H9 (cell line): ENCODE measurements at places on chromosomes 1 and 21. TPM values are rescaled to one million over a fixed set of nuclear protein-coding genes. Genes with fewer than 3 reads are reported as not detected.

DNA sequence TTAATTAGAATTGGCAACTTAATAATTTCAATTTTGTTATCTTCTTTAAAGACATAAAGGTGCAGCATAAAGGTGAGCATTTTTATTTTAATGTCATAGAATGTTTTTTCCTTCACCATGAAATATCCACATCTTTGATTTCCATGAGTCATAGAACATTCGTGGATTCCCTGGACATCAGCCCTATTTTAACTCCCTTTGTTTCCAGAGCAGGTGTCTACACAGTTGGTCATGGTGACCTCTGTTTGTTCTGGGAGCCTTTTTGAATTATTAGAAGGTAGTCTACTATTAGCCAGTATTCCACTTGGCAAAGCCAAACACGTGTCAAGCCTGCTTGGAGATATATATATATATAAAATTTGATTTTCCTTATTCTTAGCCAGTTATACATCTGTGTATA lies 572.9 kb downstream of the LTN1 start:
- no peak for DNase-seq
- no peaks in the 10 kb centered on the region for H3K36me3 ChIP-seq
- H3K27ac ChIP-seq, result no peak overlapping the region
- no peaks in the 10 kb centered on the region for H3K27me3 ChIP-seq
- no peak overlapping the region for H3K4me3 ChIP-seq
- H3K4me1 ChIP-seq, result no peaks in the 10 kb centered on the region

DNA sequence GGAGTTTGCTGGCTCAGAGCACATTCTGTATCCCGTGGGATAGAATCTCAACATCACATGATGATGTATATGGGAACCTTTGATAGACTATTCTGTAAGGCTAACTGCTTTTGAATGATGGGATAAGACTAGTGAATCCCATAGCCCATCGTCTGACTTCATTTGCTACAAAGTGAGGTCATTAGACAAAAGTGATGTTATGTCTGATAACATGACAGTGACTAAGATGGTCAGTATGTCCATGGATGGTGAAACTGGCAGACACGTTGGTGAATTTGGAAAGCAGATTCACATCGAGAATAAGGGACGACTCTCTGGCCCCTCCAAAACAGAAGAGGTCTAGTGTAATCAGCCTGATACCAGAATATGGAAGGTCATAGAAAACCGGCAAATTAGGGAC lies 108.4 kb downstream of the HHAT start:
- H3K36me3 ChIP-seq, result no peaks in the 10 kb centered on the region
- no peak overlapping the region for H3K27ac ChIP-seq
- no peaks in the 10 kb centered on the region for H3K4me1 ChIP-seq

- H3K27ac ChIP-seq, result no peak overlapping the region
- DNase-seq, result no peak
- H3K4me1 ChIP-seq, result no peaks in the 10 kb centered on the region
- H3K36me3 ChIP-seq, result no peaks in the 10 kb centered on the region
- no peaks in the 10 kb centered on the region for H3K27me3 ChIP-seq
- no peak overlapping the region for H3K4me3 ChIP-seq
Observed at GRCh38 chr1:192705510-192705909, 69.6 kb downstream of the RGS13 start.

PIGP gene
- 13.0 and 13.2 TPM in 2 replicates for total RNA-seq

CFHR3 gene
- total RNA-seq, result 0.81 and 1.4 TPM in 2 replicates

EVA1C gene
- total RNA-seq, result 0.98 and 1.8 TPM in 2 replicates

GRCh38 chr1:236089046-236089773 lies 24.3 kb upstream of the NID1 start:
- no peaks in the 10 kb centered on the region for H3K4me1 ChIP-seq
- no peak overlapping the region for H3K4me3 ChIP-seq
- no peaks in the 10 kb centered on the region for H3K36me3 ChIP-seq
- no peaks in the 10 kb centered on the region for H3K27me3 ChIP-seq
- no peak overlapping the region for H3K27ac ChIP-seq

- H3K4me3 ChIP-seq, result no peak overlapping the region
- no peaks in the 10 kb centered on the region for H3K27me3 ChIP-seq
- H3K4me1 ChIP-seq, result no peaks in the 10 kb centered on the region
- no peaks in the 10 kb centered on the region for H3K36me3 ChIP-seq
- no peak overlapping the region for H3K27ac ChIP-seq
Observed at GRCh38 chr1:220966881-220967611, 87.8 kb downstream of the HLX start.

DNA sequence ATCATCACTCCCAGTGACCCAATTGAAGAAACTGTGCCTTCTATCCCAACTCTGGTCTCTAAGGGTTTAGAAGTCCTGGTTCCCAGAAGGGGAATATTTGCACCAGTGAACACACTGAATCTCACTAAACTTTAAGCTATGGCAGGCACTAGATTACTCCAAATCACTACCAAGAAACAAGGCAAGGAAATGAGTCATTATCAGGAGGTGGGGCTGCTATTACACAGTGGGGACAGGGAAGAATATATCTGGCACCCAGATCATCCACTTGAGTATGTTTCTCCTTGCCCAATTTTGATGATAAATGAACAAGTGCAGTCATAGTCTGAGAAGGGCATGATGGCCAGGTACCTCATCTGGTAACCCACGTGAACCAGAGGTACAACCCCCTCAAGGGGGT lies 7.0 kb downstream of the MRPL9 start:
- H3K4me1 ChIP-seq, result no peaks in the 10 kb centered on the region
- H3K27me3 ChIP-seq, result no peaks in the 10 kb centered on the region
- peaks cover 29% of the 10 kb centered on the region for H3K36me3 ChIP-seq
- no peak overlapping the region for H3K27ac ChIP-seq

IFNLR1 gene
- 8.9 and 9.6 TPM in 2 replicates for total RNA-seq

DNA sequence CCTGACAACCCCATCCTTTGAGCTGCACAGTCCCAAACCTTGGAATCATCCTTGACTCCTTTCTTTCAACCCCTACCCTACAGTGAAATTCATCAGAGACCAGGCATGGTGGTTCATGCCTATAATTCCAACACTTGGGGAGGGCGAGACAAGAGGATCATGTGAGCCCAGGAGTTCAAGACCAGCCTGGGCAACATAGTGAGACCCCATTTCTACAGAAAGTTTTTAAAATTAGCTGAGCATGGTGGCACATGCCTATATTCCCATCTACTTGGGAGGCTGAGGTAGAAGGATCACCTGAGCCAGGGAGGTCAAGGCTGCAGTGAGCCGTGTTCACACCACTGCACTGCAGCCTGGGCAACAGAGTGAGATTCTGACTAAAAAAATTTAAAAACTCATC lies 34.5 kb downstream of the RERE start:
- H3K36me3 ChIP-seq, result 0 out of 2 replicates have a peak, but pooled peaks cover 5% of the 10 kb centered on the region
- no peak overlapping the region for H3K27ac ChIP-seq
- no peak overlapping the region for H3K4me3 ChIP-seq
- no peaks in the 10 kb centered on the region; the same call in 1 of the 2 replicates for H3K4me1 ChIP-seq
- DNase-seq, result no peak

HSPA6 gene
- total RNA-seq, result not detected in 2 replicates
